ENCODE measurements at places on chromosomes 16 and 17. TPM values are rescaled to one million over a fixed set of nuclear protein-coding genes. Genes with fewer than 3 reads are reported as not detected.

GRCh38 chr16:87948119-87948545, 3.1 kb upstream of the BANP start:
- H3K27ac ChIP-seq = no peak overlapping the region
- H3K36me3 ChIP-seq = no peaks in the 10 kb centered on the region
- no peaks in the 10 kb centered on the region for H3K27me3 ChIP-seq
- no peak overlapping the region for H3K4me3 ChIP-seq

GRCh38 chr17:52606590-52606989, 448.1 kb upstream of the CA10 start:
- DNase-seq = no peak
- no peak overlapping the region for H3K27ac ChIP-seq
- H3K27me3 ChIP-seq = no peaks in the 10 kb centered on the region
- H3K4me3 ChIP-seq = no peak overlapping the region

NPIPB8 gene
- not detected for total RNA-seq

GRCh38 chr17:73188011-73188410, 4.8 kb upstream of the COG1 start:
- H3K27me3 ChIP-seq = no peaks in the 10 kb centered on the region
- DNase-seq = no peak
- no peak overlapping the region for H3K4me3 ChIP-seq
- H3K36me3 ChIP-seq = no peaks in the 10 kb centered on the region

DNA sequence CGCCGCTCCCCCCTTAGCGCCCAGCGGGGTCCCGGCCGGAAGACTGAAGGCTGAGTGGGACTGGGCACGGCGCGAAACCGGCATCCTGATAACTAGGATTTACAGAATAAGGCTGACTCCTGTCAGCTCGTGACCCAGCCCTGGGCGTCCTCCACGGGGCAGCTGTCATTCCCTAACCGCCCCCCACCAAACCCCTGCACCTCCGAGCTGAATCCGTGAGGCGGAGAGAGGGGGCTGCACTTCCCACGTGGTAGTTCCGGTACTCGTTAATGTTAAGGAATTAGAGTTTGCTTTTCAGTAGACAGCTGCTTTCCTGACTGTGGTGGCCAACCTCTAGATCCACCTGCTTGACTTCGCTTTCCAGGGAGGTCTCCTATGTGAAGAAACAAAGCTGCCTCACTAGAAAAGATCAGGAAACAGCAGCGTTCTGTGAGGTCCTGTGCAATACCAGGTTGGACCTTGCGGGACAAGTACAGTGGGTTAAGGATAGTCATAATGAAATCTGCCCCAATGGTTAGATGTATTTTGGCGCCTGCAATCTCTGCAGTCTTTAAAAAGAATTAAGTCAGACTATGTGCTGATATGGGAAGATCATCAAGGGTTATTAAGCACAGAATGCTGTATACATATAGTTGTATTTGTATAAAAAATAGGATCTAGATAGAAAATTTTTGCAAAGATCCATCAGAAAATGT, 1.1 kb upstream of the WBP2 start:
- peaks cover 4% of the 10 kb centered on the region for H3K36me3 ChIP-seq
- H3K27me3 ChIP-seq = no peaks in the 10 kb centered on the region
- peaks cover 38% of the 10 kb centered on the region for H3K4me1 ChIP-seq

- no peak overlapping the region for H3K27ac ChIP-seq
- no peaks in the 10 kb centered on the region for H3K36me3 ChIP-seq
- H3K4me1 ChIP-seq = no peaks in the 10 kb centered on the region
- H3K4me3 ChIP-seq = no peak overlapping the region
- no peak for DNase-seq
- H3K27me3 ChIP-seq = no peaks in the 10 kb centered on the region
Observed at GRCh38 chr17:17453088-17453487, 23.7 kb upstream of the MED9 start.
